ENCODE measurements at places on chromosomes 4 and X.
A peak's percentile ranks its signal among the peaks of the same experiment; 100 is the strongest.

DNA sequence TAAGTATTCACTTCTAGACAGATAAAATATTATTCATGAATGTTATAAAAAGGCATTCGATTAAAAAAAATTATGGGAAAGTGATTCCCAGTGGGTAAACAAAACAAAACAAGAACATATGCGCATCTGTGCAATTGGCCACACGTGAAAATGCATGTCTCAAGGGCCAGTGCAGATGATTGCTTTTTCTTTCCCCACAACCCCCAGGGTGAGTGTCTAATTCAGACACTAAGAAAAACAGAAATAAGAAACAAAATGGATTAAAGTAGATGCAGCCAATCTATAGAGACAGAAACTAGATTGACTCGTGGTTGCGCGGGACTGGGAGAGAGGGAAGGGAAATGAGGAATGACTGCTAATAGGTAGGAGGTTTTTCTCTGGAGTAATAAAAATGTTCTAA, 49.5 kb downstream of the GPM6A start:
- no peak for DNase-seq

GRCh38 chr4:42282081-42282901, 115.0 kb upstream of the SHISA3 start:
- peak; percentile 74 for DNase-seq

DNA sequence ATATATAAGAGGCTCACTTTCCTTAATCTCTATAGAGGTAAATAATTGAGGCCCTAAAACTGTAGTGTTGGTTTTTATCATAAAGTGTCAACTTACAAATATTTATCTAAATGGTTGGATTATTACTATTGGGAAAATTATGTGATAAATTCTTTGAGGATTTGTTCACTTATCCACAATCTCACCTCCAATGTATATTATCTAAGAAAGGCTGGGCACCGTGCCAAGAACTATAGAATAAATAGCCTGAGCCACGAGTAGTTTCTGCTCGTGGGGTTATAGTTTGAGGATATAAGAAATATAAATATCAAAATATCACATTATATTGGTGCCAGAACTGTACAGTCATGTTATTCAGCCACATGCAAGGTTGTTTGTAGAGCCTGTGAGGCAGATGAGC, 177.9 kb downstream of the VEGFC start:
- peak; percentile 23 for DNase-seq

DNA sequence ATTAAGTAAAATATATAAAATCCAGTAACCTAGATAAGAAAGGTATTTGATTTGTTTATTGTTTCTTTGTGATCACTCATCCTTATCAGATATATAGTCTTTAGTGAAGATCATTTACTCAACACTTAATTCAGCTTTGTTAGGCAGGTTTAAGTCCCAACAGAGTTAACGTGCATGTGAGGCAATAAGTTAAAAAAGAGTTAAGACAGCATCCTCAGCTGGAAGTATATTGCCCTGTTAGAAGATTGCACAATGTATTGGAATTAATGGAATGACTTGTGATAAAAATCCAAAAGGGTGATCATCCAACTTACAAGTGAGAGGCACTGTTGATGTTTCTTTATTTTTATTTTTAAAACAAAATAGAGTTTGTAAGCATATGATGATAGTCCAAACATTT, 1162.1 kb downstream of the RAPGEF2 start:
- peak; percentile 45 for DNase-seq

DNA sequence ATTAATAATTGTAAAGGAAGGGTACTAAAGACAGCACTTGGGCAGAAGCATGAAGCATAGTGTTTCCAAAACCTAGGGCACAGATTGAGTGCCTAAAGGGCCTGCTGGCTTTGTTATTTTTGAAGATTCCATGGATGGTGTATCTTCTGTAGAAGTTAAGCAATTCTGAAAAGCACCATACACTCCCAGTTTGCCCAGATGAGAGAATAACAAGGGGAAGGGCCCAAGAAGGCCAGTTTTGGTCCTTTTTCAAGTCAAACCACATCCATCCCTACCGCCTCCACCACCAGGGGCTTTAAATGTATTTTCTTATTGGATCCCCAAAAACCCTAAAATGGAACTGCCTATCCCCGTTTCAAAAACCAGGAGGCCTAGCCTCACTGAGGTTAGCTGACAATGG, 17.2 kb downstream of the SCARB2 start:
- no peak for DNase-seq

- no peak for DNase-seq
Measured at GRCh38 chr4:48683784-48684666, 96.1 kb downstream of the FRYL start.

DNA sequence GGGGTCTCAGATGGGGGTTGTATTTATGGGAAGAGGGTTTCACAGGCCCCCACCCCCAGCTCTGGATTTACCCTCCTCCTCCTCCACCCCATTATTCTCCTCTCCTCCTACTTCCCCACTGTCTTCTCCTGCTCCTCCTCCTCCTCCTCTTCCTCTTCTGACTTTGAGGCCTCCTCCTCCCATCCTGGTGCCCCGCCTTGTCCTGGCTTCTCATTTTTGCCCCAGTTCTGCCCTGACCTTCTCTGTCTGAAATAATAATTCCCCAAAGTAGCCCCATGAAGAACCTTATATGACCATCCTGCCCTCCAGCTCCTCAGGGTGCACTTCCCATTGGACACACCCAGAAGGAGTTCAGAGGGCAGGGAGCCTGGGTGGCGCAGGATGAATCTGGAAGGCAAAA, 351.4 kb upstream of the GATB start:
- no peak for DNase-seq

DNA sequence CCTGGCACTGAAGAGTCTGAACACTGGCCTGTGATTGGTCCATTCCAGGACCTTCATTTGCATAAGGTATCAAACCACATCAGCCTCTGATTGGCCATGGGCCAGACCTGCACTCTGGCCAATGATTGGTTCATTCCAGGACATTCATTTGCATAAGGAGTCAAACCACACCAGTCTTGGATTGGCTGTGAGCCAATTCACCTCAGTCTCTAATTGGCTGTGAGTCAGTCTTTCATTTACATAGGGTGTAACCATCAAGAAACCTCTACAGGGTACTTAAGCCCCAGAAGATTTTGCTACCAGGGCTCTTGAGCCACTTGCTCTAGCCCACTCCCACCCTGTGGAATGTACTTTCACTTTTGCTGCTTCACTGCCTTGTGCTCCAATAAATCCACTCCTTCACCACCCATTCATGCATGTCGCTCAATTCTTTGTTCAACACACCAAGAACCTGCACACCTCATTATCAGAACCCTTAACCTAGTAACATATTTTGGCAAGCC, 14.2 kb upstream of the HERC5 start:
- no peak for DNase-seq

GRCh38 chr4:124768596-124769365, 56.2 kb upstream of the ANKRD50 start:
- no peak for DNase-seq

DNA sequence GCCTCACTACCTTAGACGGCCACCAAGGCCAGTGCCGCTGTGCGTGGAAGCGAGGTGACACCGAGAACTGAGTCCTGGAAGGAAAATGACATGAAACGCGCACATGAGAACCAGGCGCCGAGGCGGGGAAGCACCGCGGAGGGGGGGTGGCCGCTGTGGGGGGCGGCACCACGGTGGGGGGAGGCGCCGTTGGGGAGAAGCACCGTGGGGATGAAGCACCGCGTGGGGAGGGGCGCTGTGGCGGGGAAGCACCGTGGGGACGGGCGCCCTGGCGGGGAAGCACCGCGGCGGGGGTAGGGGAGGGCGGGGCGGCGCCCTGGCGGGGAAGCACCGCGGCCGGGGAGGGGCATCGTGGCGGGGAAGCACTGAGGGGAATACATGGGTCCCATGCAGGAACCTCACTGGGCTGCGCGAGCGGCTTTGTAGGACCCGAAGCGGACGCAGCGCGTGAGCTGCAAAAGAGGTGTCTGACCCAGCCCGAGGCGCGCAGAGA, 28.0 kb downstream of the PPP2R3B start:
- no peak for DNase-seq
